Fibroblast of skin of left biceps (primary cell): ENCODE measurements at places on chromosomes 2 and 18.

GRCh38 chr2:176999301-176999700, 213.3 kb upstream of the HNRNPA3 start:
- DNase-seq: peak; percentile 80

GRCh38 chr18:40413160-40413559, 1541.9 kb upstream of the PIK3C3 start:
- DNase-seq: peak; percentile 22

GRCh38 chr2:226429476-226429875, 370.1 kb downstream of the IRS1 start:
- no peak for DNase-seq

GRCh38 chr2:241858206-241859016, at the start of gene PDCD1:
PDCD1 (minus strand) TSS chr2:241858894; CDS start chr2:241858838, 56 bp downstream.
- DNase-seq: no peak

DNA sequence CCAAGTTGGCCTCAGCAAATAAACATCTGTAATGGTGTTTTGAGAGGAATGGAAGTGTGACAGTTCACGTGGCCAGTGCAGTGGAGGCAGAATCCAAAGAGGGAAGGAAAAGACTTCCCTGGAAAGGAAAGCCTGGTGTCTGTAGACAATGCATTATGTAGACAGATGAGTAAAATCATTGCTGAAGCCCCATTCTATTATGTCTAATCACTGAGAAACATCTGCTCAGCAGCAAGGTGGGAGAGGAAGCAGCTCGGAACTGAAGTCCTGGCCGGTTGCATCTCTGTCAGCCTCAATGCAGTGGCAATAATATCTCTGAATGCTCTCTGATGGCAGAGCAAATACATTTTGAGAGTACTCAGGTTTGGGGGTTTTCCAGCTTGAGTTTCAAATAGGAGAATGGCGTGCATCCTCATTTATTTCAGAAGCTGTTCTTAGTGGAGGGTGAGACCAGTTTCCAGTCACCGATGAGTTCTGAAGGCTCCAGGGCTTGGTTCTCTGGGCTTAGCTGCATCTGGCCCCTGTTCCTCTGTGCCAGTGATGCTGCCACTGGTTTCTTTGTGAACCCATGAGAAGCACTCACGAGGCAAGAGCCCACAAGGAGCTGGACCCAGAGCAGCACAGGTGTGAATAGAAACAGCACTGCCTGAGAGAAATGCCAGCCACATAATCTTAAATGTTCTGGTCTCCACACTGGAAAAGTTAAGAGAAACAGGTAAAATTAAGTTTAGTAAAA, 63.3 kb downstream of the RPIA start:
- DNase-seq: no peak

DNA sequence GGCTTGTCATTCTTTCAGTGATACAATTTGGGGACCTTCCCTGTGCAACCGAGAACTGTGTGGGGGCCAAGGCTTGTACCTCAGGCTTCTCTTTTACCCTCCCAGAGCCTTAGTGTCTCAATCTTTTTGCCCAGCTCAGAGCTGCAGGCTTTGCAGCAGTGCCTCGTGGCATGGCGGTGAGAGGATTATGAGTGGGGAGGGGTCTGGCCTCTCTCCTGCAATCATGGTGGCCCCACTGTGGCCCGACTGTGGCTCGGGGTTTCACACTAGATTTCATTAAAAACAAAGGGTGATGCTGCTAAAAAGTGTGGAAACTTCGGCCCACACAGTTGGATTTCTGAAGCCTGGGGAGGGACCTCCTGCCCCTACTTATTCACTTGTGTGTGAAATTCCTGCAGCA, 75.5 kb downstream of the CAPN13 start:
- no peak for DNase-seq

DNA sequence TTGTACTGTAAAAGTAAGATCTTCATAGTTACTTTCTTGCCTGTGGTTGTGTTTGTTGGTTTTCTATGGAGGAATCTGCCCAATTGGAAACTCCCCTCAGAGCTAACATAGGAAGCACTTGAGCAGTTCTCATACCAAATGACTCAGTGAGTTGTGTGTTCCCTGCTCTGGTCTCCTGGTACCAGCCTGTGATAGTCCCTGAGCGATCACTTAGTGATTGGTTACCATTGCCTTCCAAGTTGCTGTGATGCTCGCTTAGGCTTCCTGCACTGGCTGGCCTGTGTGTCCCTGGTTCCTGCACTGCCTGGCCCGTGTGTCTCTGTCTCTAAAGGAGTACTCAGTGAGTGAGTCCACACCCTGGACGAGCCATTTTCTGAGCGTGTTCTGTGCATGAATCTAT, 133.0 kb downstream of the MAP4K4 start:
- no peak for DNase-seq

DNA sequence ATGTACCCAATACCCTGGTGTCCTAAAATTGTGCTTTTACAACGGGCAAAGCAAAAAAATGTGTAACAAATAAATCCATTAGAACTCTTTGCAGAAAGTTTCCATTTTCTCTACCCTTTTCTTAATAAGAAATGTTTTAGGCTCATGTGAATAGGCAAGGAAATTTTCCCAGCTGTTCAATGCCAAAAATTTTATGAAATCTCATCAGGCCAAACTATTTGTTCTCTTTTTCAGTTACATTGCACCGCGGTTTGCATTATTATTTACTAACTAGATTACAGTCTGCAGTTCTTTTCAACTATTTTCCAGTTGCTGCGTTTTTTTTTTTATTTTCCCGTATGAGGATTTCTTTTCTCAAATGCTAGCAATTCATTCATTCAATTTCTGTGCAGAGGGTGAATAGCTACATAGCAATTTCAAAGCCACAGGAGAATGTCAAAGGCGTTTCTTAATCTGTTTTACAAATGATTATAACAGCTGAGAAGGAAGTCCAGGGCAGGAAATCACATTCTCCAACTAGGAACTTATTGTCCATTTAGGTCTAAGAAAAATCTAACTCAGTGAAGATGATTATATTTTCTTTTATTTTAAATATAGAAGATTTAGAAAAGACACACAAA, 367.5 kb upstream of the MMADHC start:
- no peak for DNase-seq

- DNase-seq: no peak
These were observed 1.3 kb downstream of the SLC66A3 start for GRCh38 chr2:11156396-11157075.

DNA sequence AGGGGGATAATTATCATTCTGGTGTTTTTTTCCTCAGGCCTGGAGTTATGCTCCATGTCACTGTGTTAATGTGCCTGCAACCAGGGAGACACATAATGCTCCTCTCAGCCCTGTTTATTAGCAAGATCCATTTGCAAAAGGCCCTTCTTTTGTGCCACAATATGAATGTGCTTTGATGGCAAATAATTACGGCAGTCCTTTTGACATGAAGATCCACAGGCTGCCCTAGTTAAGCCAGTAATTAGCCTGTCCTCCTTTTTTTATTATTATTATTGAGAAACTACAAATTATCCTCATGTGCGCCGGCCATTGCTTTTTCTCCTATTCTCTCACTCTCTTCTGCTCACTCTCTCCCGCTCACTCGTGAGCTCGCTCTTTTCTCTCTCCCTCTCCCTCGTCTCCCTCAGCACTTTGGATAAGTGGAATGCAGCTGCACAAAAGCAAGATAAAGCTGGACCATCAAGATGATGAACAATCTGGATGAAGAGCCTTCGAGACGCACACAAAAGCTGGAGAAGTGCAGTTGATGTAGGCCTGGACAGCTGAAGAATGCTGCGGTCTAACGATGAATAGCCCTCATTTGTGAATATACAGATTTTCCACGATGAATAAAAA, 762.3 kb downstream of the BCL11A start:
- no peak for DNase-seq

DNA sequence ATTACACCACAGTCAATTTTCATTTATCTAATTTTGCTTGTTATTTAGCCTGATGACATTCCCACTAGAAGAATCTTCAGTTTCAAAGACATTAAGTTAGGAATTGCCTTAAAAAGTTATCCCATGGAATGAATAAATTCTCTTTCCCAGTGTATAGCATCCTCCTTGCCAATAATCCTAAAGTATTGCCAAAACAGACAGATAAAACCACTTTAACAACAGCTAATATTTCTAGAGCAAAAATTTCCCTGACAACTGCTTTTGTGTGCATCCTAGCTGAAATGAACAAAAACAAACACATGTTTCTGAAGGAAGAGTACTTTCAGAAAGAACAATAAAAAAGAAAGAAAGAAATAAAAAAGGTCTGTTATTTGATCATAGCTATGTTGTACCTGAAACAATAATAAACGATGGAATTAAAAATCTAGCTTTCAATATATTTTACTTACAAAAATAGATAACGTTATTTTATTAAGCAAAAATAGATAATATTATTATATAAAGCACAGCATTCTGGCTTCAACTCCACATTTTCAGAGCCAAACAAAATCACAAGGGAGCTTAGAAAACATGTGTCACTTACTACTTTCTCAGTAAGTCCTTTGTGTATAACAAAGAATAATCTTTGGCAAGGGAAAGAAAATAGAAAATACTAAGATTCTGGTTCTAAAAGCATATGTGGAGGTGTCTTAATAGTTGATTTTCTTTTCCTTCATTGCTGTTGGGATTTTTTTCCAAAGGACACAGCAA, 939.0 kb upstream of the CRIM1 start:
- DNase-seq: no peak

DNA sequence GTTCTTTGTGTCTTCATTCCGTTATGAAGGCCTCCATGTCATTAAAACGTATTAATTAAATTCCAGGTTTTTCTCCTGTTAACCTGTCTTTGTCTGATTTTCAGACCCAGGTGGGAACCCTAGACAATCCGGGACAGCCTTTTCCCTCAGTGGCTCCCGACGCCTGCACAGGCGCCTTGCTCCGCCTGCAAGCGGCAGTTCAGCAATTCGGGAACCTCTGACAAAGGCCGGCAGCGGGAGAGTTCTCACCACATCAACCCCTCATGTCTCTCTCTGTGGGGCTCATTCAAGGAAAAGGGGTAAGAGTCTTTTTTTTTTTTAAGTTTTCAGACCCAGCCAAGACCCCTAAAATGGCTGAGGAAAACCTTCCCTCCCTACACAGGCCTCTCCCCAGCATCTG, 259.8 kb upstream of the SALL3 start:
- DNase-seq: no peak
